Spinal cord (tissue), 10 donors: ENCODE measurements at places on chromosomes 3 and 15. TPM values are rescaled to one million over a fixed set of nuclear protein-coding genes. Genes with fewer than 3 reads are reported as not detected.

LRIG1 gene
- 85.4 TPM for total RNA-seq

DZIP3 gene
- 39.0 TPM for total RNA-seq

GPX1 gene
- total RNA-seq = 168 TPM

PIGZ gene
- total RNA-seq = 3.0 TPM

PLEKHO2 gene
- 17.5 TPM for total RNA-seq

GOLGA6L9 gene
- total RNA-seq = 4.3 TPM

ARL14 gene
- total RNA-seq = not detected

- no peak overlapping the region for H3K4me3 ChIP-seq
- no peak overlapping the region for H3K27ac ChIP-seq
- H3K27me3 ChIP-seq = no peaks in the 10 kb centered on the region
- no peak for DNase-seq
- H3K36me3 ChIP-seq = no peaks in the 10 kb centered on the region
Observed at GRCh38 chr3:61569856-61570580, 8.6 kb downstream of the PTPRG start.

DNA sequence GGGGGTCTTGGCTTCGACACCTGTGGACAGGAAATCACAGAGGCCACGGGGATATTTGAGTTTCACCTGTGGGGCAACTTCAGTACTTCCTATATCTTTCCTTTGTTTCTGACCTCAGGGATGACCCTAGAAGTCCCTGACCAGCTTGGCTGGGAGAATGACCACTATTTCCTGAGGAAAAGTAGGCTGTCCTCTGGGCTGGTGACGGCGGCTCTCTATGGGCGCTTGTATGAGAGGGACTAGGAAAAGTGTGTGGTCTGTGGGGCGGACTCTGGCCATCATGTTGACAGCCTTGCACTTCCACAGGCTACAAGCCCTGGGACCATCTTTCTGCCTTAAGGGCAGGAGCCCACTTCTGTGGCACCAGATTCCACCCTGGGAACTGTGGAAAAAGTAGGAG lies 43.7 kb downstream of the BTD start:
- no peak for DNase-seq
- H3K4me3 ChIP-seq = no peak overlapping the region
- no peaks in the 10 kb centered on the region for H3K27me3 ChIP-seq
- H3K27ac ChIP-seq = no peak overlapping the region

- no peaks in the 10 kb centered on the region for H3K36me3 ChIP-seq
- H3K27me3 ChIP-seq = no peaks in the 10 kb centered on the region
- H3K4me1 ChIP-seq = no peaks in the 10 kb centered on the region
- H3K27ac ChIP-seq = no peak overlapping the region
Observed at GRCh38 chr15:94277485-94277884, 46.1 kb downstream of the MCTP2 start.

DNA sequence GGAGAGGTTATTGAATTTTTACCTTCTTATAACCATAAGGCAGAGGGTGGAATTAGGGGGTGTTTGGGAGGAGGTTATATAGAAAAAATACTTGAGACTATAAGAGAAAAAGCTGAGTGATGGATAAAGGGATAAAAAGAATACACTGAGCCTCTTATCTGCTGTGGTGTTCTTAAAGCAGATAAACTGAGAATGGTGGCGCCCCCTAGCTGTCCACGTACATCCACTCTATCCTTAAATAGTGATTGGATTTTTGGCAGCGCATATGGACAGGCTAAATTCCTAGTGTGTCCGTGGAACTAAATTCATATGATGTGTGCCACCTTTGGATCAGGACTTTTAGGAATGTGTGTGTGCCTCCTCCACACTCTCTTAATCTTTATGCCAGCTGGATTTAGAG lies 121.1 kb downstream of the OXSM start:
- no peak overlapping the region for H3K4me3 ChIP-seq
- H3K27ac ChIP-seq = no peak overlapping the region
- no peaks in the 10 kb centered on the region for H3K36me3 ChIP-seq
- H3K27me3 ChIP-seq = no peaks in the 10 kb centered on the region
- DNase-seq = no peak

DNA sequence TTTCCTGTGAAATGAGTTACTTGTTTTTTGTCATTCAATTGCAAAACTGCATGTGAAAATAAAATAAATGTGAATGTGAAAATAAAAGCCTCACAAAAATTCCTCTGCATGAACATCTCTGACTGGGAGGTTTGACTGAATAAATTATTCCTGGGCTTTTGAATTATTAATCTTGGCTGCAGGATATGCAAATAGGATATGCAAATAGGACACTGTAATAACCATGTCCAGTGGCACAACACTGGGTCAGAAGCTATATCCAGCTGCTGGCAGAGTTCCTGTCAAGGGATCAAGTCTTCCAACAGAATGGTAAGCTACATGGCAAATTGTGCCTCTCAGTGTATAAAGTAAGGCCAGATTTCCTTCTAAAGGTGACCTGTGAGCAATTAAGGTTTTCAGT lies at the start of gene SUCNR1:
Gene SUCNR1, plus strand, starts transcription at position 246 of the 400 bp plus-strand sequence. CDS start 6,250 bp downstream, outside the sequence.
- no peaks in the 10 kb centered on the region for H3K27me3 ChIP-seq
- no peak for DNase-seq
- H3K4me1 ChIP-seq = no peaks in the 10 kb centered on the region
- H3K27ac ChIP-seq = no peak within 1 kb of the TSS
- no peak within 1 kb of the TSS for H3K4me3 ChIP-seq

DNA sequence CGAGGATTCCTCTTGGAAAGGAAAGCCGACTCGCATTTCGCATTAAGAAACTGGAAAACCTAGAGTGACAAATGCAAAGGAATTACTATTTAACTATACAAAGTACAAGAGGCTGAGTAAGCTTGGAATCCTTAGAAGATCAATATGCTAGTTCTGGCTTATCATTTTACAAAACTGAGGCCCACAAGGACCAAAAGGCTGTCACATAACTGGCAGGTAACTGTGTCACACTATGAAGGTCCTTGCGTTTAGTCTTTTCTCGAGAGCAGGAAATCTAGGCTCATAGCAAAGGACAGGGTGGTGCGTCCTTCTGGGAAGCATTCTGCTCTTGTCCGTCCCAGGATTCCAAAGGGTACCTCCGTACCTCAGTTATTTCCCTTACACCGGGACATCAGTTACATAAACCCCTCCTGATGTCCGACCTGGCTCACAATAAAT lies 629 bp downstream of the RPL24 start:
- peaks cover 29% of the 10 kb centered on the region for H3K4me1 ChIP-seq
- peak overlapping the region; percentile 92 for H3K4me3 ChIP-seq
- DNase-seq = no peak
- no peaks in the 10 kb centered on the region for H3K27me3 ChIP-seq
- peak overlapping the region; percentile 95 for H3K27ac ChIP-seq

GRCh38 chr3:89278302-89279025 lies 171.0 kb downstream of the EPHA3 start:
- DNase-seq = no peak
- no peaks in the 10 kb centered on the region for H3K27me3 ChIP-seq
- H3K4me1 ChIP-seq = no peaks in the 10 kb centered on the region
- no peak overlapping the region for H3K4me3 ChIP-seq
- H3K27ac ChIP-seq = no peak overlapping the region
- no peaks in the 10 kb centered on the region for H3K36me3 ChIP-seq

DNA sequence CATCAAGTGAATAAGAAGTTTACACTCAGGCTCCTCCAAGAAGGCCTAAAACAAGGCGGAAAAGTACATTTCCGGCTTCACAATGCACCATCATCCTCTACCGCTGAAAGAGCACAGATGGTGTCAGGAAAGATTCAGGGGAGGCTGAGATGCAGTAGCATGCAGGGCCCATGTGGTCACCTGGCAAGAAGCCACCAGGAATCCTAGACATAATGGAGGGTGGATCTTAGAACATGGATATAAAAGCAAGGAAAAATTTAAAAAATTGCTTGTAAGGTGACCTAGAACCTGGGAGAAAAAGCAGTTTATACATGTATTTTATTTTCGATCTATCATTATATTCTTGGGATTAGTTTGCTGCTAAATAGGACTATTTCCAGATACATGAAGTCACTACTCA lies 21.9 kb upstream of the OTOL1 start:
- H3K4me1 ChIP-seq = no peaks in the 10 kb centered on the region
- H3K36me3 ChIP-seq = no peaks in the 10 kb centered on the region
- no peak for DNase-seq
- H3K27ac ChIP-seq = no peak overlapping the region

DNA sequence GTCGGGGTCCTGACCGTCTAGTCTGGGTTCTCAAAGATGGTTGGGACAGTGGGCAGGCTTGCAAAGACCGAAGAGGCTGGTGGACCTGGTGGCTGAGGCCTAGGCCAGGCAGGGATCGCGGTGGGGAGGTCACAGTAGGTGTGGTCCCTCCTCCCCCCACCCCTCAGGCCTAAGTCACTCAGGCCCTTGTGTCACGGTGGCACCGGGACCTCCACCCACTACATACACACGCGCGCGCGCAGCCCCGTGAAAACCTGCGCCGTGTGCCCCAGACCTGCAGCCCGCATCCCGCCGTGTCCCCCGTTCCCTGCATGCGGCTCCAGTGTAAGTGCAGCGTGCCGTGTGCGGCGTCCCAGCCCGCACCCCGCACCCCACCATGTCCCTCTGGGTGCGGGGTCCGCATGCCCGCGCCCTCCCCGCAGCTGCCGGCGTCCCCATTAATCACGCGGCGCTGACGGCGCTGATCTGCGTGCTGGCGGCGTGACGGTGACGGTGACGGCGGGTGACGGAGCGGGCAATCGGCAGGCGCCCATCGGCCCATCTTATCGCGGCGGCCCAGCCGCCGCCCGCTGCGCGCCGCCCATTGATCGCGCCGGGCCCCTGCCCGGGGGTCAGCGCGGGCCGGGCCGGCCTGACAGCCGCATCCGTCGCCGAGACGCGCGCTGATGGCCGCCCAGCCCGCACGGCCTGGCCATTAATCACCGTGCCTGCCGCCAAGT lies 24.4 kb downstream of the SEC61A1 start:
- H3K36me3 ChIP-seq = peaks cover 50% of the 10 kb centered on the region
- peak overlapping the region; percentile 45 for H3K4me3 ChIP-seq
- no peak for DNase-seq
- no peak overlapping the region for H3K27ac ChIP-seq

DNA sequence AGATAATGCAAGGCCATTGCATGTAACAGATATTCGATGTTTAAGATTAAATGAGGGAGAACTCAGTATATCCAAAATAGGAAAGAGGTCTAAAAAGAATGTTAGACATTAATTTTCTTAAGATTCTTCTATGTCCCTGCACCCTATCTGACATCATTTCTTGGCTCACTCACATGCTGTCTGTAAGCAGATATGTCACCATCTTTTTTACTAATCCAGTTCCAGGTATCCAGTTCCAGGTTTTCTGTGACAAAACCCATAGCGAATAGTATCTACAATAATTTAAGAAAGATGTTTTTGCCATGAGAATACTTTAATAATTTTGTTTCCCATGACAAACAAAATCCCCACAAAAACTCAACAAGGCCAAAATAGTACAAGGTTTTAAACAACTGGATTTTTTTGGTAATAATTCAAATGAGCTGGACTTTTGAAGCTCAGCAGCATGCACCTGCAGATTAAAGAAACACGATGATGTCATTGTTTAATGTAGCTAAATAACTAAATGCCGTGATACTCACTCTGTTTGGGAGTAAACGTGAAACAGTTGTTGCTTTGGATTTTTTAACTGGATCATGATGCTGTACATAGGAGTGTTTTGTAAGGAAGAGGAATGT lies 867.6 kb downstream of the EPHA3 start:
- no peak overlapping the region for H3K27ac ChIP-seq
- H3K27me3 ChIP-seq = no peaks in the 10 kb centered on the region
- H3K4me1 ChIP-seq = no peaks in the 10 kb centered on the region
- no peaks in the 10 kb centered on the region for H3K36me3 ChIP-seq

- no peaks in the 10 kb centered on the region for H3K36me3 ChIP-seq
- H3K27ac ChIP-seq = no peak overlapping the region
- H3K4me3 ChIP-seq = no peak overlapping the region
Observed at GRCh38 chr3:195450731-195451229, 8.0 kb upstream of the ACAP2 start.

DNA sequence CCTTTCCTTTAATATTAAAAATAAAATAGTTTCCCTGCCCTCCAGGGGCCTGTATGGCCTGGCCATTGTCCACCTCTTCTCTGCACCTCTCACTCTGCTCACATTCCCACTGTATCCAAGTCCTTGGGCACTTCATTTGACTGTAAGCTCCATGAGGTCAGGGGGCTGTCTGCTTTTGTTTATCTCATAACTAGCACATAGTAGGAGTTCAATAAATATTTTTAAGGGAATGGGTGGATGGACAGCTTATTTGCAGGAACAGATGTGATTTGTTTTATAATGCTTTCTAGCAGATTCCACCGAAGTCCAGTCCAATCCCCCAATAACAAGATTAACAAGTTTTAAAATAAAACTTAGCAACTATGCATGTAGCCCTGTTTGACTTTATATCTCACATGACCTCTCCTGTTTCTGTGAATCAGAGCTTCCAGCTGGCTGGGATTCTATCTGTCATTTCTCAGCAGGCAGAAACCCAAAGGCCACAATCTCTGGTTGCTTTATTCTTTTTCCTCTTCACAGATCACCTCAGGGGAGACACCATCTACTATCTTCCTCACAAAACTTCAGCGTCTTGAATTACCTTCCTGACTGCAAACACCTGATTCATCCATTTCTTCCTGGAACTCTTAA lies 123.0 kb upstream of the NR2F2 start:
- no peak for DNase-seq
- no peaks in the 10 kb centered on the region for H3K36me3 ChIP-seq
- H3K4me3 ChIP-seq = no peak overlapping the region
- no peaks in the 10 kb centered on the region for H3K27me3 ChIP-seq
- no peak overlapping the region for H3K27ac ChIP-seq

DNA sequence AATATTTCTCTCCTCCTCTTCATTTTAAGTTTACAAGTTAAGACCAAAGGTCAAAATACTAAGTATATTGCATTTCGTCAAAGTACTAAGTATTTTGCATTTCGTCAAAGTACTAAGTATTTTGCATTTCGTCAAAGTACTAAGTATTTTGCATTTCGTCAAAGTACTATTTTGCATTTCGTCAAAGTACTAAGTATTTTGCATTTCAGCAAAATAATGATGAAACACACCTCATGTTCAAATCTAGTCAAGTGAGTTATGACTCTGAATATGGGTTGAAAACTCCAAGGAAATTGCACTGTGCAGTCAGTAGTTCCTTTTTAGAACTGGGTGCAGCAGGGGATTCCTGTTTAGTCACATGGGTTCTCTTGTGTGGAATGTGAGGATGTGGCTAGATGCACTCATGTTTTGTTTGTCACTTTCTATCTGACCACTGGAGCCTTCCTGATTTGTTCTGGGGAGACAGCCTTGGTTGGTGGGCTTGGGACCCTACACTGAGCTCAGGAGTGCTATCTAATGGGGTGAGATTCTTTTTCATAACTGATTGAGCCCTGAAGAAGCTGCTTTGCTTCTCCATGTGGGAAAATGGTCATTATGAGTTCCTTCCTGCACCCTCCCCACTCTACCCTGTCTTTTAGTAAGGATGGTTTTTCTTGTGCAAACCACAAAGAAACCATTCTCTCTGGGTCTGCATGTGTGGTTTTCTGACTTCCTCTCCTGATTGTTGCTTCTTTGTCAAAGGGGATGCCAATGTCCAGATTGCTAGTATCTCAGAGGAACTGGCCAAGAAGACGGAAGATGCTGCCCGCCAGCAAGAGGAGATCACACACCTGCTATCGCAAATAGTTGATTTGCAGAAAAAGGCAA lies 73.4 kb downstream of the CCK start:
- no peak overlapping the region for H3K4me3 ChIP-seq
- H3K27me3 ChIP-seq = no peaks in the 10 kb centered on the region
- no peak for DNase-seq
- no peak overlapping the region for H3K27ac ChIP-seq
- H3K36me3 ChIP-seq = peaks cover 49% of the 10 kb centered on the region

GRCh38 chr3:154819491-154819890 lies 260.6 kb upstream of the MME start:
- no peaks in the 10 kb centered on the region for H3K36me3 ChIP-seq
- H3K27me3 ChIP-seq = no peaks in the 10 kb centered on the region
- H3K4me3 ChIP-seq = no peak overlapping the region
- H3K27ac ChIP-seq = no peak overlapping the region
